ENCODE measurements at places on chromosomes 6 and 20.

GRCh38 chr6:14797875-14798593 is 447.8 kb upstream of the JARID2 start:
- DNase-seq, result no peak

GRCh38 chr6:32424589-32425300 is 14.9 kb upstream of the HLA-DRA start:
- no peak for DNase-seq

- no peak for DNase-seq
These were observed 221.9 kb upstream of the CDH4 start for GRCh38 chr20:61030130-61030529.

GRCh38 chr6:53628354-53629119 is 37.0 kb downstream of the KLHL31 start:
- no peak for DNase-seq

GRCh38 chr20:36924167-36925045 is 27.1 kb downstream of the SAMHD1 start:
- no peak for DNase-seq

- peak; percentile 30 for DNase-seq
These were observed 30.8 kb upstream of the COL19A1 start for GRCh38 chr6:69835414-69836179.

GRCh38 chr6:72826037-72826436 is 204.2 kb downstream of the KCNQ5 start:
- DNase-seq, result no peak

DNA sequence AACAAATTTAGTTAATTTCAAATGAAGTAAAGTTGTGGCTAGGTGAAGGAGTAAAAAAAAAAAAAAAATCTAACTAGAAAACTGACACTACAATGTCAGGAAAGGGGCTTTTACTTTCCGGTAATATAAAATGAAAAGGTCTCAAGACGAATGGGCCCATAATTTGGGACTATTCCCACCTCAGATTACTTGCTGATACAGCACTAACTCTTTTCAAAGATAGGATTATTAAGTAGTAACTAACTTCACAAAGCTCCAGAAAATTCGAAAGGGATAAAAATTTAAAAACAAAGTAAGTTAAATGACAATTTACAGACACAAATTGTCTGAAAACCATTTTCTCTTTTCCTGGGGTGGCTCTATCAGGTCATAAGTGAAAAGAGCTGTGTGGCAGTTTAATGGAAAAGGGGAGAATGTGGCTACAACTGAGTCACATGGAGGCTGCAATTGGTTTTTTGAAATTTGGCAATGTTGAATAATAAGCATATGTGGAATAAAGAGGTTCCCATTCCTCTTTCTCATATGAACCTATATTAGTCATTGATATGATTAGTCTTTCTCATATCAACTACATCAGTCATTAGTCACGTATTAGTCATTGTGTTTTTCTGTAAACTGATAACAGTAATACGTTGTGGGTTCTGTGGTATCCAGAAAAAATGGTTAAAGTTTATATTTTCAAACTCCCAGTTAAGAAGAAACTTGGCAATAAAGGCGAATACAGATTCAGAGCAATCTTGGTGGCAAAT is 78.0 kb downstream of the RWDD2A start:
- no peak for DNase-seq

GRCh38 chr20:20793591-20793990 is 81.1 kb upstream of the RALGAPA2 start:
- DNase-seq, result no peak

DNA sequence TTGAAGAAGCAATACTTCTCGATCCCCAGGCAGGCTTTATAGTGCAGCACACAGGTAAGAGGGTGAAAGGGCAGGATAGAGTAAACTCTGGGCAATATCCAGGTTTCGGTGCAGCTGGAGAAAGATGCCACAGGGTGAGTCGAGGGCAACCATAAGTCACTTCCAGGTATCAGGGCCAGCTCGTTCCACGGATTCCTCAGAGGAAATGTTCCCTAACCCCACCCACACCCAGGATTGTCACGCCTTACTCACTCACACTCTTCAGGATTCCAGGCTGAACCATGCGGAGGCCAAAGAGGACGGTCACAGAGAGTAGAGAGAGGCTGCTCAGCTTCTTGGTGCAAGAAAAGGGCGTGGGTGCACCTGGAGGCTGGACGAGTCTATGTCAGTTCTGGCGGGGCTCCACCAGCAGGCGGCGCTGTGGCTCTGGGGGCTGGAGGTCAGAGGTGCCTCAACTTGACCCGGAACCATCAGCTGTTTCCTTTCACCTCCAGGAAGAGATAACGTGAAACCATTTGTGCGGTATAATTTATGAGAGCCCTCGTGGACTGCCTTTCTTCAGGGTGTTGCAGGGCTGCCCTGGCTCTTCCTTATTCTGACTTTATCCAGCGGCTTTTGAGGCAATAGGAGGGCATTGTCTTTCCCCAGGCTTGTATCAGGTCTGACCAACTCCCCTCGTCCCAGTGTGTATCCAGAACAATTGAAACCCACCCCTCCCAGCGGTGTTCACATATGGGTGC is 14.5 kb upstream of the WFDC12 start:
- DNase-seq, result no peak

DNA sequence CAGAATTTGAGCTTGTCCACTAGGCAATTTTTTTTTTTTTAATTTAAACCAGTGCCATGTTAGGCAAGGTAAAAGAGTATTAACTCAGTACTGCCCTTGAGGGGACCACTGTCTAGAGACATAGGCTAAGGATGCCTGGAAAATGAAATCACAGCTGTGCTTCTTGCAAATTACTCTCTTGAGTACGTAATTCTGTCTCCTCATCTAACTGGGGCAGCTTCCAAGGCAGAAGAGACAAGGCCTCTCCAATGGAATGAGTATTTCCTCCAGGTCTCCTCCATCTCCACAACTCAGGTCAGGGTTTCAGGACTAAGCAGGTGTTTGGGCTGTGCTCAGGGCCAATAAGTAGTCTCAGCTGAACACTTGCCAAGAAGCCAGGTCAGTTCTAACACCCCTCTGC is 33.8 kb upstream of the MRPS10 start:
- no peak for DNase-seq

DNA sequence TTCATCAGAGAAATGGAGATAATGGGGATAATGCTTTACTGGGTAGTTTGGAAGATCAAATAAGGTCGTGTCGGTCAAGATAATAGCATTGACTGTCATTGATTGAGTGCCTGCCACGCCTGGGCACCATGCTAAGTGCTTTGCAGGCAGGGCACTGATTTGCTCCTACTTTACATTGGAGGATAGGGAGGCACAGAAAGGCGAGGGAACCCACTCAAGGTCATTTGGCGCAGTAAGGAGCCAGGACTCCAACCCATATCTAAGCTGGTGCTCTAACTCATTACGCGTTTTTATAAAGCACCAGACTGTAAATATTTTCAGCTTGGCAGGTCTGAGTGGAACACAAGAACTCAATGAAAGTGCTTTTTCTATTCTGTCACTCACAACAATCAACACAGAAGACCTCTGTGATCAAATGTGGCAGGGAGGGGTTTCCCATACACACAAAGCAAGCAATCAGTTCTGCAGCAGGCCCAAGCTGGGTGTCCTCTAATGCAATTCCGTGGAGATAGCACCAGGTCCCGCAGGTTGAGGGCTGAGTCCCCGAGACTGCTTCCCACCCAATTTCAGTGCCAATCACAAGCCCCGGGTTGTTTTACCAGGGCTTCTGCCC is 373.6 kb downstream of the CDH26 start:
- DNase-seq, result no peak

- no peak for DNase-seq
These were observed 52.6 kb upstream of the NAA20 start for GRCh38 chr20:19964289-19965265.

DNA sequence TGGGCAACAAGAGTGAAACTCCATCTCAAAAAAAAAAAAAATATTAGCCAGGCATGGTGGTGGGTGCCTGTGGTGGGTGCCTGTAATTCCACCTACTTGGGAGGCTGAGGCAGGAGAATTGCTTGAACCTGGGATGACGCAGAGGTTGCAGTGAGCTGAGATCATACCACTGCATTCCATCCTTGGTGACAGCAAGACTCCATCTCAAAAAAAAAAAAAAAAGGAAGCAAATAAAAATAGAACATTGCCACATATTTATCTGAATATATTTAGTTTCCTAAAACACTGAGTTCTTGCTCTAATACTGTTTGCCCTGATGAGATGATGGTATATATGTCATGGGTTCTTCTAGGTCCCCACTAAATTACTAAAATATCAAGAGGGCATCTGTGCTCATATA is 28.4 kb downstream of the CASP8AP2 start:
- DNase-seq, result no peak

DNA sequence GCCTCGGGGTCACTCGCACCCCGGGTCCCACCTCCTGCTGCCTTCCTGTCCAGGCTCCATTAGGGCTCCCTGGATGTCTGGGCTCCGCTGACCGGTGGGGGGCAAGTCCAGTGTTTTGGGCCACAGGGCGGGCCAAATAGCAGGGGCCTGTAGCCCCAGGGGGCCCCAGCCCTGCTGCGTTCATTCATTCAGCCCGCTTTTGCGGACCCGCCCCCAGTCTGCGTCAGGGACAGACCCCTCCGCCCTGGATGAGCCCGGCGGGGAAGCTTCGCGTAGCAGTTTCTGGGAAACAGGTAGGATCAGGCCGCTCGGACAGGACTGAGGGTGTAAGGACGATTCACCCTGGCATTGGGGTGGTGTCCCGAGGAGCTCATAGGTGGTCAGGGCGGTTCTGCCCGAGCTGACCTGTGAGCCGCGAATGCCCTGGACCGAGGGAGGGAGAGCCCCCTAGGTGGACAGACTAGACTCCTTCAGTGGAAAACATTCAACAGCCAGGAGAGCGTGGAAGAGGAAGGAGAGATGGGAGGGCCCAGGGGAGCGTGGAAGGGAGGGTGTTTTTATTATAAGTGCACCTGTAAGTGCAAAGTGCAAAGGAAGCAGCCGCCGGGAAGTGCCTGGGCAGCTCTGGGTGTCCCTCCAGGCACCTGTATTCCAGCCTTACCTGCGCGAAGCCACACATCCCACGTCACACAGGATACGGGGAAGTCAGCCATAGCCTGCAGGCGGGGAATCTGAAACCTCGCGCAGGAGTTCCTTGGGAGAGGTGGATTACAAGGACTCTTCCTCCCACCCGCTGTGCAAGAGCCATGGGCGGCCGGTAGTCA is 662 bp downstream of the ENTPD6 start:
- peak; percentile 67 for DNase-seq

DNA sequence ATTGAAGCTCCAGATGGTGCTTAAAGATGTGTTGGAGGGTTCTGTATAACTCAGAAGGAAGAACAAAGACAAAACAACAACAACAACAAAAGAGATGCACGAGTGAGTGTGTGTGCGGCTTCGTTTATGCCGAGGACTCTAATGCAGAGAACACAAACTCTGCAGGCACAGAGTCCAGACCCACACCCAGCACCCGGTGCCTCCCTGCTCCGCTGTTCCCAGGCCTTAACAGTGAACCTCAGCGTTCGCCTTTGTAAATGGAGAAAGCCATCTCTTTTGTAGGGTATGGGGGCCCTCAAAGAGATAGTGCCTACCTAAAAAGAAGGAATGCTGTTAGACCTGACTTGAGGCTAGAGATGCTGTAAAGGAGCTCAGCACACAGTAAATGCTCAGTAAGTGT is 243.3 kb downstream of the ERMARD start:
- DNase-seq, result no peak

GRCh38 chr20:57666106-57666833 is 43.5 kb downstream of the PMEPA1 start:
- DNase-seq, result no peak

DNA sequence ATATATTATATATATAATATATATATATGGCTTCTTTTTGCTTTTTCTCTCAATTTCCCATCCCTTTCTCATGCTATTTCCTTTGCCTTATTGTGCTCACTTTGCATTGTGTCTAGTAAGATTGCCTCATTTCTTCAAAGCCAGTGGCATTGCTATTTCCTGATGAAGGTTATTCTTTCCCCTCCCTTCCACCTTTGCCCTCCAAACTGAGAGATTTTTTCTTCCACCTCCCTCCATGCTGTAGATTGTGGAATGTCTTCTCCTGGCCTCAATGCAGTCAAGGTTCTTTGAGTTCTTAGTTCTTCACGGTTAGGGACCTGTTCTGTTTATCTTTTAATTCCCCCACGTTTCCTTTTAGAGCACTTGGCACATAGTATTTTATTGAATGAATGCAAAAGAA is 17.2 kb downstream of the SH3BGRL2 start:
- no peak for DNase-seq

DNA sequence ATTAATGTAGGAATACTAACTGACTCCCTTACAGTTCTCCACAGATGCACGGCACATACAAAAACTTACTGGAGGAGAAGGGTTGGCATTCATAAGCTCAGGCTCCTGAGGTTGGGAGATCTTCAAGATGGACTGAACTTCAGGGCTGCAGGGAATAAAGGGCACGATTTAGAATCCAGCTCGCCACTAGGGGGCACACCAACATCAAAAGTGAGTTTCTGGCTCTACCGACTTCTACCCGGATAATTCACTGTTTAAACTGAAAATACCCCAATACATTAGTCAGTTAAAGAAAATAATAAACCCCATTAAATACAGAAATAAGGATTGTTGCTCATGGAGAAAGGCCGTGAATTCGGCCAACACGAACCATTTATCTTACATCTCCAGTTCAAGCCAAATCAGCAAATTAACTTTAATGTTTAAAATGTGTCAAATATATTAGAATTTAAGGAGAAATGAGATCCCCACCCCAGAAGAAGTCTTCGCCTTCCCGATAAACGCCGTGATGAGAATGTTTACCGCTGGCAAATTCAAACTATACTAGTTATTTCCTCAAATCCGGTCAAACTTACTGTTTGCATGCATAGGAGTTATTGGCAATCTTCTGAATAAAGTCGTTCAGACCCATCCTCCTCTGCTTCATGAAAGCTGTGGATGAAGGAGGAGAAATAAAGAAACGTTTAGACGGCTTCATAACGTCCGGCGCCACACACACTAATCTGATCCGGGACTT is 121.7 kb upstream of the SLC2A12 start:
- DNase-seq, result peak; percentile 29

DNA sequence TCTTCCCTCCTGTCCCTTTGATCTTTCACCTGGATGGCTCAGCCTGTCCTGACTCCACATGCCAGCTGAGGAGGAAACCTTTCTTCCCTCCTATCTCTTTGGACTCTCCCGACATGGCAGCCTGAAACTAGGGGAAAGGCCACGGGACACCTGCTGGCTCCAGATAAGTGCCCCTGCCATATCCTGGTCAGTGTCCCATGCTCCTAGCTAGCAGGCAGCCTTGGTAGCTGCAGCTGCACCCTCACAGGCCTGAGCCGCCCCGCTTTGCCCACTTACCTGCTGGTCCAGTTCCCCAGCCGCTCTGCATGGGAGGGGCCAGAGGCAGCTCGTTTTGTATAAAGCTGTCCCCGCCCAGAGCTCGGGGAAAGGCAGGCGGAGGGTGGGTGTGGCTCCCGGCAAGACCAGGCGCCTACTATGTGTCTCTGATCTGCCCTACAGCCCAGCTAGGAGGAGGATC is 7.4 kb upstream of the SLC52A3 start:
- no peak for DNase-seq

- no peak for DNase-seq
These were observed 14.2 kb upstream of the CALHM5 start for GRCh38 chr6:116497113-116497676.

GRCh38 chr6:139349464-139350020 is 24.9 kb downstream of the CITED2 start:
- DNase-seq, result no peak
